Prostate gland (tissue), 2 donors: ENCODE measurements at places on chromosomes 6 and 20. TPM values are rescaled to one million over a fixed set of nuclear protein-coding genes. Genes with fewer than 3 reads are reported as not detected.
A peak's percentile ranks its signal among the peaks of the same experiment; 100 is the strongest.

ZNF343 gene
- total RNA-seq: 8.0 TPM

PNLDC1 gene
- 5.6 TPM for total RNA-seq

CDSN gene
- total RNA-seq: 0.50 TPM

GRCh38 chr6:123288649-123289048 is 292.6 kb downstream of the CLVS2 start:
- no peak overlapping the region for H3K27ac ChIP-seq
- H3K4me1 ChIP-seq: no peaks in the 10 kb centered on the region
- no peaks in the 10 kb centered on the region for H3K36me3 ChIP-seq
- no peak overlapping the region for H3K4me3 ChIP-seq
- no peaks in the 10 kb centered on the region for H3K27me3 ChIP-seq

- H3K27me3 ChIP-seq: no peaks in the 10 kb centered on the region
- H3K4me3 ChIP-seq: no peak overlapping the region
- no peaks in the 10 kb centered on the region for H3K36me3 ChIP-seq
- DNase-seq: peak; percentile 24
- H3K27ac ChIP-seq: no peak overlapping the region
These were observed 154.7 kb downstream of the JARID2 start for GRCh38 chr6:15400572-15401004.
